ENCODE measurements at places on chromosomes 6 and 20.
A peak's percentile ranks its signal among the peaks of the same experiment; 100 is the strongest.

- no peak for DNase-seq
Observed at GRCh38 chr6:154468760-154469159, 41.7 kb downstream of the CNKSR3 start.

GRCh38 chr6:71294121-71294523 is 5.5 kb downstream of the OGFRL1 start:
- no peak for DNase-seq

GRCh38 chr20:32972181-32973076 is 31.8 kb downstream of the SUN5 start:
- no peak for DNase-seq

GRCh38 chr6:159935633-159936032 is 33.2 kb upstream of the IGF2R start:
- no peak for DNase-seq

DNA sequence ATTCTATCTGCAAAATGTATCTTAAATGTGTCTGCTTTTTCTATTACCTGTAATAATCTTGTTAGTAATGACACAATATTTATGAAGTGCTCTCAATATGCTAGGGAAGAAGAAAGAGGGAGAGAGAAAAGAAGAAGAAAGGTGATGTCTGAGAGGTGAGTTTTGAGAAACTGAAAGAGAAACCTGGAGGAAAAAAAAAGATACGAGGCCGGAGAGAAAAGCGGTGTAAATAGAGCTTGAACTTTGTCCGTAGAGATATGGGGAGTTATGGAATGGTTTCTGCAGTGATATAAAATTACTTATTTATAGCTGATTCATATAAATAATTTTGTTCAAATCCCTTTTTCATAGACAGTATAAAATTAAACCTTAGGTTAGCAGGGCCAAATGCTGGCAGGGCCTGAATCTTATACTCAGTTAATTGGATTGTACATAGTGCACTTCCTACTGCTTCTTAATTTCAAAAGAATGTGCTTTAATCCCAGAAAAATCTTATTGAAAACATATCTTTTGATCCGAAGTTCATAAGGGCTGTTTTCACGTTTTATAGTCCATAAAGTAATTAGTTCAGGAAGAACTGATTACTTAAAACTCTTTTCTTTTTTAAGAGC is 43.0 kb downstream of the MYB start:
- DNase-seq = no peak

GRCh38 chr6:134080171-134080795 is 27.9 kb upstream of the SLC2A12 start:
- DNase-seq = no peak

GRCh38 chr6:40187535-40188144 is 253.4 kb upstream of the MOCS1 start:
- no peak for DNase-seq

DNA sequence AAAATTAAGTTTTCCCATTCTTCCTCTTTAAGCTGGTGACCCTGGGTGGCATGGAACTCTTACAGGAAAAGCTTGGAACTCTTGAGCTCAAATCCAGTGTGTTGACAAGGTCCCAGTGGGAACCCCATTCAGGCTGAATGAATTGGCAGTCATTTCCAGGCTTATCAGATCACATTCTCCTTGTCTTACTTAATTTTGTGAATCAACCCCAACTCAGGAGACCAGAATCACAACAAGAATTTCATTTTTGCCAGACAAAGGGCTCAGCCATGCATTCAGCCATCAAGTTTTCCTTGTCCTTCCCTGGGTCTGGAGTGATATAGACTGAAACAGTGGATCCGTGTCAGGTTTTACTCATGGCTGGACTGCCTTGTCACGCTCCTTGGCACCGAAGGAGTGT is 92.1 kb upstream of the EEF1E1 start:
- no peak for DNase-seq

- no peak for DNase-seq
Observed at GRCh38 chr20:48405909-48406308, 421.9 kb downstream of the PREX1 start.

DNA sequence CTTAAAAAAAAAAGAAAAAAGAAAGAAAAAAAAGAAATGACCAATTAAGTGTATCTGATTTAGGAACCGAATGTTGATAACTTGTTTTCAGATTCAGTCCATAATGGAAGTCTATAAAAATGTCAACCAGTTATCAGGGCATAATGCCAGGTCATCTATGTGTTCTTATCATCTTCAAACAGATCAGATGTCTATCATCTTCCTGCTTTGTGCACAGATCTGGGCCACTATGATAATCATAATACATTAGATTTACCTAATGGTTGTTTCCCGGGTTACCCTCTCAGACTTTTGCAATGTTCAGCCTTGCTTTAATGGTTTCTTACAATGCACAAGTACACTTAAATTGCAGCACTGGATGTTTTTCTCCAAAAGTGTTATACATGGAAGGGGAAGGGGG is 100.6 kb downstream of the NKAIN2 start:
- no peak for DNase-seq

DNA sequence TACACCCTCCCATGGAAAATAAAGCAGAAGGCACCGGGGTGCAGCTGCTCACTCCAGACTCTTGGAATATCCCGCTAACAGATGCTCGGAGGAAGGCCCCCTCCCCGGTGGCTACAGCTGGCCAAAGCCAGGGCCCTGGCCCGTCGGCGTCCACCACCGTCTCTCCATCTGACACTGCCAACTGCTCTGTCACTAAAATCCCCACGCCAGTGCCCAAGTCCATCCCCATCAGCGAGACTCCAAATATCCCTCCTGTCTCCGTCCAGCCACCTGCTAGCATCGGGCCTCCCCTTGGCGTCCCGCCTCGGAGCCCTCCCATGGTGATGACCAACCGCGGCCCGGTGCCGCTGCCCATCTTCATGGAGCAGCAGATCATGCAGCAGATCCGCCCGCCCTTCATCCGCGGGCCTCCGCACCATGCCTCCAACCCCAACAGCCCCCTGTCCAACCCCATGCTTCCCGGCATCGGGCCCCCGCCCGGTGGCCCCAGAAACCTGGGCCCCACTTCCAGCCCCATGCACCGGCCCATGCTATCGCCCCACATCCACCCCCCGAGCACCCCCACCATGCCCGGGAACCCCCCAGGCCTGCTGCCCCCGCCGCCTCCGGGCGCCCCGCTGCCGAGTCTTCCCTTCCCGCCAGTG is 143.9 kb downstream of the SOBP start:
- peak; percentile 54 for DNase-seq

DNA sequence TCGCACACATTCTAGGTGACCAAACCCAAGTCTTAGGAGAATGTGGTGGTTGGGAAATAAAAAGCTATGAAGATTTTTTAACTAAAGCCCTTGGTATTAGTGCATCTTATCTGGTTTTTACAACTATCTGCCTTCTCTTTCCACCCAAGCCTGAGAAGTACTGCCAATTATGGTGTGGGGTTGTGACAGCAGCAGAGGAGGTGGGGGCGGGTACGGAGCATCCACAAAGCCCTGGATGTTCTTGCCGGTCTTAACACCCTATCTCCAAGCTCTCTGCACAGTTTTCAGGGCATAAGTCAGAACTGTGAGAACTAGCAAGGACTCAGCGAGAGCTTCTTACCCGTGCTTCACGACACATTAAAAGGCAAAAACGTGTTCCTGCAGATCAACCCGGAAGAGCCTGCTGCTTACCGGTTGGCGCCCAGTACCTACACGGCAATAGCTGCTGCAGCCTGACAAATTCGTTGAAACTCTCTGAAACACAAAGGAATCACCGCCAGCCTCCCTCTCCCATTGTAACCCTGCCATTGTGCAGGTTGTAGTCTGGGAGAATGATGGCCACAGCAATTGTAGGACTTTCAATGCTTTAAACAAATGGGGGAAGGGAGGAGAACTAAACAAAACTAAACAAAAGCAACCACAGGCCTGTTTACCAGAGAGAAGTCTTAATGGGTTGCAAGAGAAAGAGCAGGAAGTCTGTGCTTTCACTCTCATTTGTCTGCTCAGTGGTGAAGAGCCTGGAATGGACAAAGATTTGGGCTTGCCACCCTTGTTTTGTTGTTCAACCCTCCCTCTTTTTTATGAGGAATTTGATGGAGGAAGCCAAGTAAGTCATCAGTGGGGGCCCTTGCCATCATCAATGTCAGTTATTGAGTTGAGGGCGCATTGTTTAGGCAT is 461.0 kb upstream of the JARID2 start:
- DNase-seq = no peak

- DNase-seq = no peak
Observed at GRCh38 chr6:168050881-168051586, 28.0 kb downstream of the FRMD1 start.

- no peak for DNase-seq
Observed at GRCh38 chr20:37294262-37294981, 5.0 kb downstream of the MANBAL start.

GRCh38 chr20:10670501-10671220 is 3.1 kb downstream of the JAG1 start:
- DNase-seq = no peak

DNA sequence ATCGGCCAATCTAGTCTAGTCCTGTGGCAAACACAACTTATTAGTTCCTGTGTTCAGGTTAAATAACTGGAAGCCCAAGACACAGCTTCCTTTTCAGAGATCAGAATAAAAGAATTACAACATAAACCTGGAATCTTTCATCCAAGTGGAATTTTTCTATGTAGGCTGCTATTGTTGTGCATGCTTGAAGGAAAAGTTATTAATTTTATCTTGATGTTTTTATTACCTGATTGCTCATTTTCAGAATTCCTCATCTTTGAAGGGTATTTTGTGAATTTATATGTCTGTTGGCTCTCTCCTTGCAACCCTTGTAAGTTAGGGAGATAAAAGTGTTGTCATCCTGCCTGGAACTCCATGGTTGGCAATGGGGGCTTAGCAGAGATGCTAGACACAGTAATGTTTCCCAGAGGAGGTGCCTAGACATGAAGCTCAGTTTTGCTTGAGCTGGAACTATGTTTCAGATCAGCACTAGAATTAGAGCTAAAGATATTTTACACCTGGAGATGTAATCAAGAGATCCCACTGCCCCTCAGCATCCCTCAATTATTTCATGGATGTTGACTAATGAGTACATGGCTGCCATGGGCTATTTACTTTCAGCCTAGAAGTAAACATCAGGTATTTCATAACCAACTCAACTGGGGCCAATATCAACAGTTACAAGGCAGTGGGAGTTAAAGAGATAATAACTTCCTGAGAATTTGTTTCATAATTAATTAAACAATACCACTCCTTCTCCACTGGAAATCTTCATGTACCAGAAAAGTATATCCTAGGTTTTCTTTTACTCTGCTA is 367.0 kb upstream of the MARCKS start:
- DNase-seq = no peak

DNA sequence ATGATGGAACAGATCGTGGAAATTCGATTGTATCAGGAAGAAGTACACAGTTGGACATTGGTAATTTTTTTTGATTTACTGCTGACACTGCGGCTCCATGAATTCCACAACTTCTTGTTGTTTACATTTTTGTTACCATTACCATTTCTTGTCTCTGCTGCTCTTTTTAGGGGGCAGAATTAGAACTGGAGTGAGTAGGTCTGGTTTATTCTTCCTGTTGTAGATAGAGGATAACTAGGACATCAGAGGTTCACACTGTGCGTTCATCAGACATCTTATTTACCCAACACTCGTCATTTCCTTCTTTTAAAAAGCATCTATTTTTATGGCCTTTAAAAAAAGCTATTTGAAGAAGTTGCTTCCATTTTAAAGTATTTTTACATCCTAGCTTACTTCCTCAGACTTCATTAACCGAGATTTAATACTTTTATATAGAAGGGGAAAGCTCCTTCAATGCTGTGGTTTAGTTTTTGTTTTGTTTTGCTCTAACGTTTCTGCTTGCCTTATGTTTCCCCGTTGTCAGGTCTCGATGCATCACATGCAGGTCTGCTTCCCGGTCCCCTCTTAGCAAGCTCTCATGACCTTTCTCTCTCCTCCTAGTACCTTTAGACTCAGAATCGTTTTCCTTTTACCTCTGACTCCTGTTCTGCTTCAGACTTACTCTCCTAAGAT is 139.1 kb downstream of the ARID1B start:
- no peak for DNase-seq

DNA sequence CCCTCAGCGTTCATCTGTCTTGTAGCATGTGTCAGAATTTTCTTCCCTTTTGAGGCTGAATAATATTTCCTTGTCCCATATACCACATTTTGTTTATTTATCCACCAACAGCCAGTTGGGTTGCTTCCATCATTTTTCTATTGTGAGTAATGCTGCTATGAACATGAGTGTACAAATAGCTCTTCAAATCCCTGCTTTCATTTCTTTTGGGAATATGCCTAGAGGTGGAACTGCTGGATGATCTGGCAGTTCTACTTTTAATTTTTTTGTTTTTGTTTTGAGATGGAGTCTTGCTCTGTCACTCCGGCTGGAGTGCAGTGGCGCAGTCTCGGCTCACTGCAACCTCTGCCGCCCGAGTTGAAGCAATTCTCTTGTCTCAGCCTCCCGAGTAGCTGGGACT is 64.7 kb downstream of the SASH1 start:
- peak; percentile 29 for DNase-seq

DNA sequence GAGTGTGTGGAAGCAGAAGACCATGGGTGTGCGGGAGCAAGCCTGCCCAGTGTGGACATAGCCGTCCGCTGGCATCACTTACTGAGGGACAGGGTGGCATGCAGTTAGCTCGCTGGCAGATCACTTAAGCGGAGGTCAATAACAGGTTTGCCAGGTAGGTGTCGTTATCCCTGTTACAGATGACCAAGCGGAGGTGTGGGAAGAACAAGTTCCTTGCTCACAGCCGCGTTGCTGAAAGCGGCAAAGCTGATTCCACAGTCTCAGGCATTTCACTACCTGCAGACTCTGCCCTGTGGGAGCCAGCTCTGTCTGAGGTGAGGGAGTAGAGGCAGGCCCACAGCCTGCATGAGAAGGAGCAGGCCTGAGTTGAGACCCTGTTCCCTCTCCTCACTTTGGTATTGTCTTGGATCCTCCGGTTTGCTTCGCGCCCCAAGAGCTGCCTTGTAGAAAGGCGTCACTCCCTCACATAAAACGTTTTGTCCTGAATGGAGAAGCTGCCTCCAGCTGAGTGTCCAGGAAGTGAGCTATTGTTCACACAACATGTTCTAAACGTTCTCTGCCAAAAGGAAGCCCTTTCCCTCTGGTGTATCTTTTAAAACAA is 96.9 kb downstream of the TCP11 start:
- DNase-seq = no peak

DNA sequence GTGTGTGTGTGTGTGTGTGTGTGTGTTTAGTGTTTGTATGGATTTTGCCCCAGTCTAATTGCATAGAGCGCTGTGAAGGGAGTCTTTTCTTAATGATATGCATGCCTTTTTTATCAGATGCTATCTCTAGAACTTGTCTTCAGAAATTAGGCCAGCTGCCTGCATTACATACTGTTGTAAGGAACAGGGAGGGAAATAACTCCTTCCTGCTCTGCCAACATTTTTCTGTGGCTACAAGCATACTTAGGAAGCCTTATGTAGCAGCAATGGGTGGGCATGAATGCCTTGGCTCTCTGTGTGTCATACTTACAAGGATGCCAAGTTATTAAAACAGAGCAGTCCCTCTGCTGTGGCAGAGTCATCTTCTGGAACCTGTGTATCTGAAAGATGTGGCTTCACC is 8.0 kb upstream of the COL21A1 start:
- DNase-seq = no peak
